Testis (tissue), 5 donors: ENCODE measurements at places on chromosomes 6 and 20.

DNA sequence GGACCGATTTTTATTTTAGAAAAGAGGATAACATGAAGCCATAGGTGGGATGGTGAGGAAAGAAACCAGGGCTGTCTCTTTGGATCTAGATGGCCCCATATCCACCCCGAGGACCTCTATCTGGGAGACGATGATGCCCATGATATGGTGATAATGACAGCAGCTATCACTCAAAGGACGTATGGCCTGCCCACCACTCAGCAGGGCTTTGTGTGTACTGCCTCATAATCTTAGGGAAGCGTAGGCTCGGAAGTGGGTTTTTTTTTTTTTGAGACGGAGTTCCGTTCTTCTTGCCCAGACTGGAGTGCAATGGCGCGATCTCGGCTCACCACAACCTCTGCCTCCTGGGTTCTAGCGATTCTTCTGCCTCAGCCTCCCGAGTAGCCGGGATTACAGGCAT is 8.2 kb upstream of the TAF8 start:
- H3K36me3 ChIP-seq: no peaks in the 10 kb centered on the region
- no peak overlapping the region for H3K4me3 ChIP-seq
- peak overlapping the region; percentile 69 for H3K27ac ChIP-seq
- no peaks in the 10 kb centered on the region for H3K27me3 ChIP-seq
- no peak for DNase-seq
- peaks cover 57% of the 10 kb centered on the region for H3K4me1 ChIP-seq

DNA sequence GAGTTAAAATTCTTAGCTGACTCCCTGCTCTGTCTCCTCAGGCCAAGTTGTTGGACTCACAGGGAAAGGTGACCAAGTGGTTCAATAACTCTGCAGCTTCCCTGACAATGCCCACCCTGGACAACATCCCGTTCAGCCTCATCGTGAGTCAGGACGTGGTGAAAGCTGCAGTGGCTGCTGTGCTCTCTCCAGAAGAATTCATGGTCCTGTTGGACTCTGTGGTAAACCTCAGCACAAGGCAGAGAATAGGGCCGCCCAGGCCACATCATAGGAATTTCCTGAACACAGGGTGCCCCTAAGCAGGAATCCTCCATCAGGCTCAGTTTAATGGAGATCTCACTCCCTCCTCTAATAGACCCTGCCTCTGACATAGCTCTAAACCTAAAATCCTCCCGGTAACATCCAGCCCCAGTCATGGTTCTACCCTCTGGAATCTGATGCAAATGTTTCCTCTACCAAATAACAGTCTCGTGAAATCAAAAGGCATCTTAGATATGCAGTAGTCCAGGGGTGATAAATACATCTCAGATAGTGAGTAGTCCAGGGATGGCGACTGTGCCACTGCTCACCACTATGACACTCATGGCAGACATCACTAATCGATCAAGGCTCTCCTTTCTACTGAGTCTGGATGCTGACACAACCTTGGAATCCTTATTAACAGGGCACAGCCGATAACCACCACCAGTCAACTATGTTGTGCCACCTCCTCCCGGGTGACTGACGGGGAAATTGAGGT is 18.3 kb downstream of the BPIFB1 start:
- no peak overlapping the region for H3K4me3 ChIP-seq
- H3K4me1 ChIP-seq: no peaks in the 10 kb centered on the region
- H3K27me3 ChIP-seq: no peaks in the 10 kb centered on the region

DNA sequence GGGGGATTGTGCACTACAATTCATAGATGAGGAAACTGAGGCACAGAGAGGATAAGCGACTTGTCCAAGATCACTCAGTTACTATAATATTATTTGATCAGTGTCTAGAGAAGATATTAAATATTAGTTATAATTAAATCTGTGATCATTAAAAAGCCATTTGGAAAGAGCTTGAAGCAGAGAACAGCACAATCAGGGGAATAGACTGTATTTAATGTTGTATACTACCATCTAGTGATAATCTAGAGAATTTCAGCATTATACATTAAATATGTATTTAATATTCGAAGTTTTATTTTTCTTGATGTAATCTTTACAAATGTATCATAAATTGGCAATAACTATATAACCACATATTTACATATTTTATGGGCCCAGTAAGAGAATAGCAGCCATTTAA is 20.1 kb upstream of the MTCL3 start:
- no peaks in the 10 kb centered on the region for H3K4me1 ChIP-seq
- no peak for DNase-seq
- no peak overlapping the region for H3K4me3 ChIP-seq
- no peaks in the 10 kb centered on the region for H3K36me3 ChIP-seq

GRCh38 chr20:32135983-32136515 is 26.5 kb downstream of the TM9SF4 start:
- no peak overlapping the region for H3K4me3 ChIP-seq
- no peak for DNase-seq
- H3K4me1 ChIP-seq: no peaks in the 10 kb centered on the region

DNA sequence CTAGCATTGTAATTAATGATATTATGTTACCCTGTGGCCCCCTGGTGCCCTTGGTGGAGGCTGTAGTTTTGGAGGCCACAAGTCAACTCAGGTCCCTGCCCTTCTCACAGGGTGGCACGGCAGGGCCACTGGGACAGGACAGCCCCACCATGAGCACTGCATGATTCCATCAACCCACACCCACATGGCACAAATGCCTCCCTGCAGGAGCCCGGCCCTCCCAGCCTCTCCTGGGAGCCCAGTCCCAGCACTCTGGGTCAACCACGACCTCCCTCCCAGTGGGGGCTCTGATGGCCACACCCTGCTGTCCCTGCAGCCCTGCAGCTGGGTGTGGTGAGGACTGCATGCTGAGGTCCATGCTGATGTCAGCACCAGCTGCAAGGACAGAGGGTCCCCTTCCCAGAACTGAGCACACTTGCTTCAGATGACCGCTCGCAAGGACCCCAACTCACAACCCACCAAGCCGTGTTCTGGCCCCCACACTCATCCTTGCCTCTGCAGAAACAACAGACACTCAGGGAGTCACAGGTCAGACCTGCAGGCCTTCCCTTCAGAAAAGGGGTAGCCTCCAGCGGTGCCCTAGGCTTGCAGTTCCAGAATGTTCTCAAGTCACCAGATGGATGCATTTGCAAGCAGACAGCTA is 15.7 kb upstream of the CST7 start:
- no peak overlapping the region for H3K4me3 ChIP-seq
- no peak overlapping the region for H3K27ac ChIP-seq
- peaks cover 9% of the 10 kb centered on the region for H3K4me1 ChIP-seq
- H3K36me3 ChIP-seq: no peaks in the 10 kb centered on the region
- no peak for DNase-seq

DNA sequence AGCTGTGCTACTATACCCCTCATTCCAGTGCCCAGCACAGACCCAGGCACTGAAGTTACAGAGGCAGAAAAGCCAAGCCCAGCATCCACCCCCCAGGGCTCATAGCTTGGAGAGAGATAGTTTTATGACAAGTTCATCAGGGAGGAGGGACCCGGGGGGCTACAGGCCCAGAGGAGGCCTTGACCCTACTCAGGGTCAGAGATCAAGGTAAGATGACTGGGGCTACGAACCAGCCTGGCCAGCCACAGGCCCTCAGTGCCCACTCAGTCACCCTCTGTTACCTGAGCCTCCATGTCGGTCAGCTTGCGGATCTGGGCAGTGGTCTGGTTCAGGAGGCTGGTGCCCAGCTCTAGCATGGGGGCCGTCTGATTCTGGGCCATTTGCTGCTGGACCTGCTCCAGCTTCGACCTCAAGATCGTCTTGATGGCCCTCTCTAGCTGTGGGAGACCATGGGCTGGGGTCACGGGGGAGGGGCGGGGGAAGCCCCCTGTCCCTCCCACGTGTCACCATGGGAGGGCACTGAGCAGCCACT is 26.1 kb downstream of the ANGPT4 start:
- H3K36me3 ChIP-seq: no peaks in the 10 kb centered on the region
- H3K4me1 ChIP-seq: peaks cover 23% of the 10 kb centered on the region
- no peak for DNase-seq
- no peak overlapping the region for H3K4me3 ChIP-seq
- no peak overlapping the region for H3K27ac ChIP-seq

DNA sequence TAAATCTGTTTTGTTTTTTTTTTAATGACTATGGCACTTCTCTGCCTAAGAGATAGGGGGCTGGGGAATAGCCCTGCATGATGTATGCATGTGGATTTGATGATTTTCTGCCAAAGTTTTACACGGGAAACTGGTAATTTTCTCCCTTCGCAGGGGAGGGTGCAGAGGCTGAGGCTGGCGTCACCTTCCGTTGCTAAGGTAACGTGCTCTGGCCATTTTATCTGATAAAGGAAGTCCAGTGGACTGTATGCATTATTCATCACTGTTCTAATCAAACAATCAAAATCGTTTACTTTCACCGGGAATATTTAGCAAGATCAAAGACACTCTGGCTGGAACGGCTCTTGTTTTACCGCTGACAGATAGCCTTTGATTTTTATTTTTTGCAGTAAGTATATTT is 789 bp downstream of the PHACTR1 start:
- no peaks in the 10 kb centered on the region for H3K36me3 ChIP-seq
- no peak for DNase-seq
- H3K4me3 ChIP-seq: no peak overlapping the region
- H3K4me1 ChIP-seq: no peaks in the 10 kb centered on the region

DNA sequence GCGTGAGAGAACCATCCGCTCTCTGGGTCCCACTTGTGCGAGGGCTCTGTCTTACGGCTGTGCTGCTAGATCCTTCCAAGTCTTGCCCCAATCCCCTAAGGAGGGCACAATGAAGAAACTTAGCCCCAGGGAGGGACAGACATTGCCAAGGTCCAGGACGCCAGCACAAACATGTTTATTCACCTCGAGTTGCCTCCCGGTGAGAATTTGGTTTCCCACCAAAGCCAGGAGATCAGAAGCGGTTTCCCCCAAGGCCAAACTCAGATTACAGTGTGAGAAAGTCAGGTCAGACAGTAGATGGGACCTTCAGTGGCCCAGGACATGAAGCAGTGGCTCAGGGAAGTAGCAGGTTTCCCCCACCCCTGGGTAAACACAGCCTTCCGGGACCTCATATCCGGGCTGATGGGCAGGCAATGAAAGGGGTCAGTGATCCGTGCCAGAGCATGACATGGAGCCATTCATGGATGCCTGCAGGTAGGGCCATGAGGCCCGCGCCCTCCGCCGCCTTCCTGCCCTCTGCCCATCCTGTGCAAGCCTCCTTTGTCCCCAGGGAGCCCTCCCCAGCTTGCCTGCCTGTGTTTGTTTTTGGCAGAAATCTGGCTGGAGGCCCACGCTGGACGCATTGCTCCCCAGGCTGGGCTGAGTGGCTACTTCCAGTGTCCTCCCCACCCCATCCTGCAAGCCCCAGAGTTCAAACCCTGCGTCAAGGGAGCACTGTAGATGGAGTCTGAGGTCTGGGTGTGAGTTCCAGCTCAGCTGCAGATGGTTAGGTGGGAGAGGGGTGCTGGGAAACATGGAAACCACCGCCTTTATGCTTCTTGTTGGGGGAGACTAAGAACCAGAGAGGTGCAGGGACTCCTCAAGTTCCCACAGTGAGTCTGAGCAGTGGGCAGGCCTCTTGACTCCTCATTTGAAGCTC is 2.0 kb downstream of the BPIFB2 start:
- no peaks in the 10 kb centered on the region for H3K27me3 ChIP-seq
- no peak overlapping the region for H3K27ac ChIP-seq
- DNase-seq: no peak

GRCh38 chr20:48667889-48668413 is 159.8 kb downstream of the PREX1 start:
- peaks cover 5% of the 10 kb centered on the region for H3K4me1 ChIP-seq
- H3K27ac ChIP-seq: no peak overlapping the region
- H3K27me3 ChIP-seq: no peaks in the 10 kb centered on the region
- no peak overlapping the region for H3K4me3 ChIP-seq

- no peaks in the 10 kb centered on the region for H3K4me1 ChIP-seq
- no peaks in the 10 kb centered on the region for H3K27me3 ChIP-seq
- H3K4me3 ChIP-seq: no peak overlapping the region
- DNase-seq: no peak
- H3K36me3 ChIP-seq: no peaks in the 10 kb centered on the region
These were observed 107.8 kb upstream of the SHLD1 start for GRCh38 chr20:5642155-5642981.
